ENCODE measurements at places on chromosomes 11 and 22.

DNA sequence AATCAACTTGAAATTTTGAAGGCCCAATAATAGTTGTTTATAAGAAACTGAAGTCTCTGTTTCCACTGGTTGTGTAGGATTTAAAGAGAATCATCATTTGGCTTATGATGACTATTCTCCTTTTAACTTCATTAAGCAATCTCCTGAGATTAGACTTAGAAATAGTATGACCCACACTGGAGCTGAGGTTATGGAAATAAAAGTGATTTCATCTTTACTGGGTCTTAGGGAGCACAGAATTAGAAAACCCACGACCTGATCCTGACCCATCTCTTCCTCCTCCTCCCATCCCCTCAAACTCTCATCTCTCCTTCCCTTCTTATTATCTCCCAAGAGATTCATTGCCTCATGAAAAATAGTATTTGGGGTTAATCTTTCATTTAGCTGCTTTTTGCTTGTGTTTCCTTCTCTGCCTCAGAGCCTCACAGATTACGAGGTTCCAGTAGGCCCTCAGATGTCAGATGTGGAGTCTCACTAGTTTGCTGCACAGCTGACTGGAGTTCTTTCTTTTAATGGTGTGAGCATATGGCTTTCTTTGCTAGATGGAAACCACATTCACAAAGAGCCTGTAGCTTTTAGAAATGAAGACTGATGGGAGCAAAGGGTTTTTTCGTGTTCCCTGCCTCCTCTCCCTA, 85.0 kb downstream of the ALX4 start:
- no peak for DNase-seq

GRCh38 chr11:79040348-79040747, 400.5 kb downstream of the TENM4 start:
- DNase-seq: no peak

GRCh38 chr11:74232311-74232950, 61.3 kb downstream of the PPME1 start:
- DNase-seq: no peak

DNA sequence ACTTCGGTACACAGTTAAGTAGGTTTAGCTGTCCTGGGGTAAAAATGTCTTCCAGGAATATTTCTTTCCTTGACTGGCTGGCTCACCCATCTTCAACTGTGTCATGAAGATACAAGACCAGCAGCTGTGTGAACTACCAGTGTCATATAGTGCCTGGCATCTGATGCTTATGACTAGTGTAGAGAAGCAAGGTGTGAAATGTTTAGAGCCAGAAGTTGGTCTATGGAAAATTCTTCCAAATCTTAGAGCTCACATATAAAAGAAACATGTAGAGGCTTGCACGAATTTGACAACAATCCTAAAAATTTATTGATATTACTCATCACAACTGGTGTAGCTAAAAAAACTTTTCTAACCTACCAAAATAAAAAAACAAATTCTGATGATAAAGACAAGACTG, 54.4 kb downstream of the ARL14EP start:
- DNase-seq: no peak

- DNase-seq: no peak
Observed at GRCh38 chr11:79377406-79377805, 63.4 kb downstream of the TENM4 start.

DNA sequence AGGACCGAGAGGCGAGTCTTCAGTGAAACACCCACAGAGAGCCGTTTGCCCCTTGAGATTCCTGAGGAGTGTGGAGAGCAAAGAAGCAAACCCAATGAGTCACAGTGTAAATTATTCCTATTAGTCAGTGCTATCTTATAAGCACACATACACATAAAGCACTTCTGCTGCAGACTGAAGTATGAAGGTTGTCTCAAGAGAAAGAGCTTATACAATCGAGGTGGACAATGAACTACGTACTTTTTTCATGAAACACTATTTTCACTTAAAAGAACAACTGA, 37.3 kb downstream of the GALNT18 start:
- no peak for DNase-seq

GRCh38 chr11:304915-305843, 2.4 kb upstream of the IFITM2 start:
- no peak for DNase-seq

GRCh38 chr11:91174193-91174592, 951.3 kb upstream of the CHORDC1 start:
- no peak for DNase-seq

DNA sequence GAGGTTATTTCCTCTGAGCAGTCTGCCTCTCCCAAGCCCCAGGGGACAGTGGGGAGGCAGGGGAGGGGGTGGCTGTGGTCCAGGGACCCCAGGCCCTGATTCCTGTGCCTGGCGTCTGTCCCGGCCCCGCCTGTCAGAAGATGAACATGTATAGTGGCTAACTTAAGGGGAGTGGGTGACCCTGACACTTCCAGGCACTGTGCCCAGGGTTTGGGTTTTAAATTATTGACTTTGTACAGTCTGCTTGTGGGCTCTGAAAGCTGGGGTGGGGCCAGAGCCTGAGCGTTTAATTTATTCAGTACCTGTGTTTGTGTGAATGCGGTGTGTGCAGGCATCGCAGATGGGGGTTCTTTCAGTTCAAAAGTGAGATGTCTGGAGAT, 3.1 kb downstream of the PIM3 start:
- no peak for DNase-seq

GRCh38 chr11:76672431-76673175, 2.1 kb upstream of the LRRC32 start:
- no peak for DNase-seq

GRCh38 chr11:5665051-5665570, 19.8 kb downstream of the TRIM5 start:
- DNase-seq: no peak

- no peak for DNase-seq
Observed at GRCh38 chr11:125443767-125444311, 52.2 kb downstream of the FEZ1 start.

DNA sequence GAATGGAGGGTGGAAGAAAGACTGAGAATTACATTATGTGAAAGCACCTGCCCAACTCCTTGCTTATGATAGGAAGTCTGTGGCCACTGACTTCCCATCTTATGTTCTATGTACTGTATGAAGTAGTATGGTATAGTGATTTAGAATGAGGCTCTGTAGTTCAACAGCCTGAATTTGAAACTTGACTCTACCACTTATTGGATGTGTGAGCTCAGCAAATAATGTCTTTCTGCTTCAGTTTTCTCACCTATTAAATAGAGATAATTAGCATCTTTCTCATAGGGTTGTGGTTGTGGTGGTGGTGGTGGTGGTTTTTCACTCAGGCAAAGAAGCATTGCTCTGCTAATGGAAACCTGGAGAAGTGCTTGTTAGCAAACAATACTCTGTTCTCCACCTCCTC, 121.6 kb downstream of the PAX6 start:
- DNase-seq: no peak

DNA sequence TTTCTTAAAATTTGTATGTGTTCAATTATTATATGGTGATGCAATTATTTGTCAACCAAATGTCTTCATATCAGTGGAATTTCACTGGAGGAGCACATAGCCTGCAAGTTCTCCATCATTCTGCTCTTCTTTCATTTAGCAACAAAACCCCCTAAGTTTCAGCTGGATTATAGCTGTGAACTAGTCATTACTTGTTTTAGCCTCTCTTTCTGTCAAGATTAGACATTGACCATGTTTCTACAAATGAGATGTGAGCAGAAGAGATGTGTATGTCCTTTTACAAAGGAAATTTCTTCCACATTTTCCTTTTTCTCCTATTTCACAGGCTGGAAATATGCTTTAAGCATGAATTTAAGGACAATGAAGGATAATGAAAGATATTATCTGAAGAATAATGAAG, 9.2 kb upstream of the NOX4 start:
- DNase-seq: no peak

GRCh38 chr11:115539844-115540243, 35.6 kb upstream of the CADM1 start:
- DNase-seq: no peak

GRCh38 chr11:92528001-92528400, 303.4 kb downstream of the FAT3 start:
- DNase-seq: no peak

GRCh38 chr11:114079511-114080065, 20.1 kb downstream of the ZBTB16 start:
- DNase-seq: no peak

DNA sequence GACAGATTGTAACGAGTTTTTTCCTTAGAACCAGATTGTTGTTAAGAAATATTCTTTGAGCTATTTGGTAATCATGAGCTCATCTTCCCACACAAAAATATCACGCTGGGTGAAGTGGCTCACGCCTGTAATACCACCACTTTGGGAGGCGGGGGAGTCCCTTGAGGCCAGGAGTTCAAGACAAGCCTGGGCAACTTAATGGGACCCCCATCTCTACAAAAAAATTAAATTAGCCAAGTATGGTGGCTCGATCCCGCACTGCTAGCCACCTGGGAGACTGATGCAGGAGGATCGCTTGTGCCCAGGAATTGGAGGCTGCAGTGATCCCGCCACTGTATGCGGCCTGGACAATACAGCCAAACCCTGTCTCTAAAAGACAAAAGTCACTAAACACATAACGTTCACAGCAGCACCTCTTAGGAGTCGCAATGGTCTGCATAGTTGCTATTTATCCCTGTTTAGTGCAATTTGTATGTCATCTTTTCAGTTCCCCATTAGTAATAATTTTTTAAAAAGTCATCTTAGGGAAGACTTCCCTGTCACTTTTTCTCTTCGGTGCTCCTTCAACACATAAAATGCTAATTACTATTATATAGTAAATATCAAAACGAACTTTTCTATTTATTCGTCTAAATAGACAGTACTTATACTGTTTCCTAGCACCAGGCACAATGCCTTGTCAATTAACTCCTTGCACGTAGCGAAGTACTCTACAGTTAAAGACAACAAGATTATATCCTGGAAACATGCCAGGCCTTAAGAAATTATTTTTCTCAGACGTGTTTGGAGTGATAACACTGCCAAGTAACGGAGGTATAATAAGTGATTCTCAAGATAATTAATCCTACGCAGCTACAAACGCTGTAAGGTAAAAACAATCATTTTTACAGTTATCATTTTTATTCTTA, 1.1 kb downstream of the ST13 start:
- no peak for DNase-seq

DNA sequence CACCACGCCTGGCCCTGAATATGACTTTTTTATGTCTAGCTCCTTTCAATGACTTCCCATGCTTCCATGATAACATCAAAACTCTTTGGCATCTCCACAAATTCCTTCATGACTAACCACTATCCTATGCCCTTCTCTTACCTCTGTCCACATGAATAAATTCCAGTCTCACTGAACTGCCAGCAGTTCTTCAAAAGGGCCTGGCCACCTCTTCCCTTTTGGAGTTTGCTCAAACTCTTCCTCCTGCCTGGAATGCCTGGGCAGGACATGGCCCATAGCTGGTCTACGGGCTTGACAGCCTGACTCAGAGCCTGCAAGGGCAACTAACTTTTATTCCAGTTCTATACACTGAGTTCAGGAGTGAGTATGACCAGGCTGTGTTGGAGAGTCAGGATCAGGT, 41.8 kb upstream of the ZBTB16 start:
- DNase-seq: no peak

- no peak for DNase-seq
Observed at GRCh38 chr11:10114593-10115404, 179.2 kb downstream of the SBF2 start.

DNA sequence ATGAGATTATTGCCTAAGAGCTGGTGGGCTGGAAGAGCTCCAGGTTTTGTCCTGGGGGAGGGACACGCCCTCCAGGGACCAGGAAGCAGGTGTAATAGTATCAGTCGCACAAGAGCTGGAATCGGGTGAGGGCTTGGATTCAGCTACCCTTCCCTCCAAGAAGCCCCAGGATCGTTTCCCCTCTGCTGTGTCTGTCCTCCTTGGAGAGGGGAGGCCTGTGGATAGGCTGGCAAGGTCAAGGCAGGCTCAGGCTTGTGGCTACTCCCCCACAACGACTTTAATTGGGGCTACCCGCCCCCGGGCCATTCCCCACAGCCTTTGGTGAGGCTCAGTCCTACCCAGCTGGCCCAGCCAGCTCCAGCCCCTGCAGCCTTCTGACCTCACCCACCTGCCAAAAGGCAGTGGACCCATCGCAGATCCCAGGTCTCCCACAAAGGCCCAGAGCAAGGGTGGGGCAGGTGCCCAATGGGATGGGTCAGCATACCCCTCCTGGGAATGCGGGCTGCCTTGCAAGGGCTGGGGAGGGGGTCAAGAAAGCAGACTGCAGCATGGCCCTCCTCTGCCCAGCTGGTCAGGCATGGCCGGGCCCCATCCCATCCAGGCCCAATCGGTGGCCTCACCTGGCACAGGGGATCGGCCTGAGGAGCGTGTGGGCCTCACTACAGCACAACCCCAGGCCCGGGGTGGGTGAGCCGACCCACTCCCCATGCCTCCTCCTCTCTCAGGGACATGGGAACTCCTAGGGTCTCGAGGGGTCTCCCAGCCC, 1.0 kb downstream of the CTSD start:
- no peak for DNase-seq

GRCh38 chr22:24507716-24508115, 12.6 kb downstream of the UPB1 start:
- no peak for DNase-seq

GRCh38 chr11:118126082-118126838, 26.4 kb downstream of the SCN4B start:
- DNase-seq: no peak

DNA sequence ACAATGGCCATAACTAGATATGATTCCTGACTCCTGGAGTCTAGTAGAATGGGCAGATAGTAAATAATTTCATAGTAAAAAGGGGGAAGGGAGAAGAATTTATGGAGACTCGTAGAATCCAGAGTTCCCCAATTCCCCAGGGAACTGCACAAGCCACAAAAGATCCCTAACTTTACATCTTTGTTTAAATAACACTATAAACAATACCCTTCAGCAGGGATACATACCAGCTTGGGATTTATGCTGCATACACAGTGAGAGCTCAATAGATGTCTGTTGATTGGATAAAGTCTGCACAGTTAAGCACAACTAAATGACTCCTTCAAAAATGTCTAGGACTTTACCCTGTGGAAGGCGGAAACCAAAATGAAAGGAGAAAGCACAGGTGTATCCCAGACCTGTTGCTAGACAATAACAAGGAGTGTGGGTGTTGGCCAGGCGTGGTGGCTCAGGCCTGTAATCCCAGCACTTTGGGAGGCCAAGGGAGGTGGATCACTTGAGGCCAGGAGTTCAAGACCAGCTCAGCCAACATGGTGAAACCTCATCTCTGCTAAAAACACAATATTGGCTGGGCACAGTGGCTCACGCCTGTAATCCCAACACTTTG, 6.8 kb downstream of the SLC35F2 start:
- no peak for DNase-seq

- no peak for DNase-seq
Observed at GRCh38 chr11:13366266-13367026, 88.9 kb downstream of the BMAL1 start.

Data from NCI-H1048 (cell line).